ENCODE measurements at places on chromosomes 13 and 19.

DNA sequence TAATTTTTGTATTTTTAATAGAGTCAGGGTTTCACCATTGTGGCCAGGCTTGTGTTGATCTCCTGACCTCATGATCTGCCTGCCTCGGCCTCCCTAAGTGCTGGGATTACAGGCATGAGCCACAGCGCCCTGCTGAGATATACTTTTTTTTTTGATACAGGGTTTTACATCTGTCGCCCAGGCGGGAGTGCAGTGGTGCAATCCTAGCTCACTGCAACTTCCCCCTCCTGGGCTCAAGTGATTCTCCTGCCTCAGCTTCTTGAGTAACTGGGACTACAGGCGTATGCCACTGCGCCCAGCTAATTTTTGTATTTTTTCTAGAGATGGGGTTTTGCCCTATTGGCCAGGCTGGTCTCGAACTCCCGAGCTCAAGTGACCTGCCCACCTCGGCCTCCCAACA, 2.0 kb downstream of the COLGALT1 start:
- no peak for DNase-seq

GRCh38 chr13:80496721-80497397, 155.9 kb upstream of the SPRY2 start:
- no peak for DNase-seq

DNA sequence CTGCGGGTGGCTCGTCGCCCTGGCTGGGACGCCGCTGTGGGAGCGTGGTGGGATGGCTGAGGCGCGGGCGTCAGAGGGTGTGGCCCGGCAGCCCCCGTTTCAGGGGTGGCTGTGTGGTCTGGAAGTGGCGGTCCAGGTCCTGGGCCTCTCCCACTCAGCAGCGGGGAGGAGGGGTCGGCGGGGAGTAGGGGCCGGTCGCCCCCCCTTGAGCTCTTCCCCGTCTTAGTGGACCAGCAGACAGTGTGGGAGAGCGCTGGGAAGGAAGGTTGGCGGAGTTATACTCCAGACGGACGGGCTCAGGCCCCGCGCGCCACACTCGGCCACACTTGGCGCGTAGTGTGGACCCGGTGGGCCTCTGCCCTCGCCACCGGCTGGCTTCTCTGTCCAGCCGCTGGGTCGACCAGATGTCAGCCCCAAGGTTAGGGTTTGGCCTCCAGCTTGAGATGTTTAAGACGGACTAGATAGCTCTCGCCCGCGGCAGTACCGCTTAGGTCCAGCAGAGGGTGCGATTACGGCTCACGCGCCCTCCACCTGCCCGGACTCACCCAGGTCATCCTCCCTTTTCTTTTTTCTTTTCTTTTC, 21.7 kb upstream of the ZNF429 start:
- no peak for DNase-seq

- no peak for DNase-seq
Observed at GRCh38 chr19:54462047-54462654, 1.4 kb downstream of the LENG9 start.

DNA sequence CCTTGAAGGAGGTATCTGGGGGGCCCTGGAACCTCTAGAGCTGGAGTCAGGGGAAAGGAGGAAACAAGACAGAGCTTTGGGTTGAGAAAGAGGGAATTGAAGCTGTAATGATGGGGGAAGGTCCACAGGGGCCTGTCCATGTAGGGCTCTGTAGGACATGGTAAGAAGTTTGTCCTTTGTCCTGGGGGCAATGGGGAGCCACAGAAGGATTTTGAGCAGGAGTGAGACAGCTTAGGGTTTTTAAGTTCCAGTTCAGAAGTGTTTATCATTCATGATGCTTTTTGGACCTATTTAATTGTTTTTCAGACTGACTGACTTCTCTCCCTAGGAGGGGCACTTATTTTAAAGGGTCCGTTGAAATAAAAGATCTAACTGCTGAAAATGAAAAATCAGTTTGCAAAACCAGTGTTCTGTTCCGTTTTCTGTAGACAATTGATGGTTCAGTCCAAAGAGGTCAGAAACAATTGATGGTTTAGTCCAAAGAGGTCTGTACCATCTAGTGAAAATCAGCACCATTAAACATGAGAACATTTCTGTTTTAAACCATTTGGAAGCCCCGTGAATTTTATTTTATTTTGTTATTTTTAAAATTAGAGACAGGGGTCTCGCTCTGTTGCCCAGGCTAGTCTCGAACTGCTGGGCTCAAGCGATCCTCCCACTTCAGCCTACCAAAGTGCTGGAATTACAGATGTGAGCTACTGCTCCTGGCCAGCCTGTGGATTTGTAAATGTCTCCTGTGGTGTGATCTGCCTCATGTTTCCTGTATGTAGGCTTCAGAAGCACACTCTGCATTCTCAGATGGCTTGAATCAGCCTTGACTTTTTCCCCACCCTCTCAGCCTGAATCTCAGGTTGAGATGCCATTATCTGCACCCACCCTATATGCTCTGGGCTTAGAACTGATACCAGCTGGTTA, 8.4 kb downstream of the PLD3 start:
- no peak for DNase-seq

- no peak for DNase-seq
Observed at GRCh38 chr19:23795462-23795861, 36.8 kb upstream of the ZNF681 start.

- DNase-seq = no peak
Observed at GRCh38 chr19:34793565-34793964, 20.6 kb upstream of the ZNF599 start.

DNA sequence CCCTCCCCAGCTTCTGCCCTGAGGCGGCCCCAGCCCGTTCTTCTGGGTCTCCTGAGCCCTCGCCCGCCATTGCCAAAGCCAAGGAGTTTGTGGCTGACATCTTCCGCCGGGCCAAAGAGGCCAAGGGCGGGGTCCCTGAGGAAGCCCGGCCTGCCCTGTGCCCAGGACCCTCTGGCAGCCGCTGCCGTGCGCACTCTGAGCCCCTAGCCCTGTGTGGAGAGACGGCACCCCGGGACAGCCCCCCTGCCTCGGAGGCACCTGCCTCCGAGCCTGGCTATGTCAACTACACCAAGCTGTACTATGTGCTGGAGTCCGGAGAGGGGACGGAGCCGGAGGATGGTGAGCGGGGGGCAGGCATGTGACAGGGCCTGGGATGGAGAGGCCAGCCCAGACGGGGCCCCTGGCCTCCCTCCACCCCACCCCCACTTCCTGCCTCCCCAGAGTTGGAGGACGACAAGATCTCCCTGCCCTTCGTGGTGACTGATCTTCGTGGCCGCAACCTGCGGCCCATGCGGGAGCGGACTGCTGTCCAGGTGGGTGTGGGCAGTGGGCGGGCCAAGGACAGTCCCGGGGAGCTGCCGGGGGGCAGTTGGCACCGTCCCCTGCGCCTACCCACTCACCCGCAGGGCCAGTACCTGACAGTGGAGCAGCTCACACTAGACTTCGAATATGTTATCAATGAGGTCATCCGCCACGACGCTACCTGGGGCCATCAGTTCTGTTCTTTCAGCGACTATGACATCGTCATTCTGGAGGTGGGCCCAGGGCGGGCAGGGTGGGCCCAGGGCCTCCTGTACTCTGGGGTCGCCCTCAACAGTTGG, 7.0 kb downstream of the DCAF15 start:
- DNase-seq = no peak

- DNase-seq = no peak
Observed at GRCh38 chr13:106568299-106569003, 514 bp upstream of the ARGLU1 start.

GRCh38 chr19:31349160-31349881, at the start of gene TSHZ3:
TSHZ3 (minus strand) TSS chr19:31349436; CDS start chr19:31349219, 217 bp downstream.
- DNase-seq = peak; percentile 53

- no peak for DNase-seq
Observed at GRCh38 chr13:23140492-23140891, 40.3 kb upstream of the SGCG start.

GRCh38 chr13:113147206-113147605, 11.2 kb upstream of the PROZ start:
- no peak for DNase-seq

DNA sequence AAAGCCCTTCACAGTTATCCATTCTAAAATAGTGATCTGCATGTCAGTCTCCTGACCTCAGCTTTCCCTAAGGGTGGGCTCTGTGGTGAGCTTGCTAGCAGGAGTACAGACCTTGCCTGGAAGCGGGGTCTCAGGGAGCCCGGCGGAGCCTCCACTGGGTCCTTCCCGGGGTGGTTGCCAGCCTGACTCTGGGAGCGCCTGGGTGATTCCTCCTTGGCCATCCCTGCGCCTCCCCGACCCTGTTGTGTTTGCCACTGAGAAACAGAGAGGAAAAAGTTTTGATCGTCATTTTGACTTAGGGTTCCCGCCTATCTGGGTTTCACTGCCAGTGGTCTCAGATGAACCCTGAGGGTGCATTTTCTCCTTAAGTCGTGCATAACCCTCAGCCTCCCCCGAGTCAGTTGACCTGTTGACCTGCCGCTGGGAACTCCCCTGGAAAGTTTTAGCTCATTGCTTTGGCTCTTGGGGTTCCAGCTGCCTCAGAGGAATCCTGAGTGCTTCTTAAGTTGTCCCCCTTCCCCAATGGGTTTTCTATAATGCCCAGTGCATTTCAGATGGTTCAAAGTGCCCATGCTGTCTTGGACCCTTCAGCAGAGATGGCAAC, 117.8 kb downstream of the RAB20 start:
- no peak for DNase-seq

GRCh38 chr13:102212729-102213128, 189.1 kb downstream of the FGF14 start:
- DNase-seq = no peak

GRCh38 chr13:26710166-26710565, 50.4 kb downstream of the GPR12 start:
- no peak for DNase-seq

DNA sequence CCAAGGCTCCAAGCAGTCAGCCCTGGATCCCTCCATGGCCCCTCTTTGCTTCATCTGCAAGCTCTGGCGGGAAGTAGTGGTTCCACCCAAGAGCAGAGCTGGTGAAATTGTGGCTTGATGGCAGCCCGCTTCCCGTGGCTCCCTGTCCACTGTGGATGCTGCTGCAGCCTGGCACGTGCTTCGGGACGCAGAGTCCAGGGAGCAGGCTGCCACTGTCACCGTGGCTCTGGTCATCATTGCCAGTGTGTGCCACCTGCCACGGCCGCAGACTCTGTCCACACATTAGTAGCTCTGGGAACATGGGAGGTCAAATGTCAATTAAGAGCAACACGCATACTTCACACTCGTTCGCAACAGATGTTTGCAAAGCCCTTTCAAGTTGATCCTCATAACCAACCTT, 40.8 kb upstream of the RNF17 start:
- no peak for DNase-seq

- DNase-seq = no peak
Observed at GRCh38 chr13:32940601-32941000, 75.6 kb upstream of the KL start.

DNA sequence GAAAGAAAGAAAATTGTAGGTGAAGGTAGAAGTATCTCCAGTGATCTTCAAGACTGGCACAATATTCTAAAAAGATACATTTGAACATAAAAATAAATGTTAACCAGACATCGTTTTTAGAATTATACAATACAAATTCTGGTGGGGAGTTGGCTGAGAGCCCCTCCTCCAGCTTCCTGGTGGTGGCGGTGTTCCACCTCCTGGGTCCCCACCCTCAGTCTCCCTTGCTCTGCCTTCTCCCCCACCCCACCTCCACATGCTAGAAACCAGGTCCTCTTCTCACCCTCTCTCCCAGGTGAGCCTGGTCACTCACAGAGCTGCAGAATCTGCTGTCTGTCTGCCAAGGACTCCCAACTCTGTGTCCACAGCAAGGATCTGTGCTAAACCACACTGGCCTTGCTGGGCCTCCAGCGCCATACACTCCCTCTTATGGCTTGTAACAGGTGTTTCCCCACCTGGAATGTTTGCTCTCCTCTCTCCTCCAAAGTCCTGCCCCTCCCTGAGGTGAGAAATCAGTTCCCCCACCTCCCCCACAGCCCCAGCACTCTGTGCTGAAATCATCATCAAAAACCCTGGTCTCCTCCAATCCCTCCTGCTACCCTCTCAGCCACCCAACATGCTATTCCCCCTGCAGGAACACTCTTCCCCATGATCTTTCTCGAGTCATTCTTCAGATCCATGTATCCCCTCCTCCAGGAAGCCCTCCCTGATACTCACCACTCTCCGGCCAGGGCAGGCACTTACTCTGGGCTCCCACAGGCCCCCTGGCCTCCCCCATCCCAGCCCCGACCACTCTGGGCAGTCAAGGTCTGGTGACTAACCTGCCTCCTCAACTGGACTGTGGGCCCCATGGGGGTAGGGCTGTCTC, 20.5 kb upstream of the CYP2S1 start:
- DNase-seq = no peak

DNA sequence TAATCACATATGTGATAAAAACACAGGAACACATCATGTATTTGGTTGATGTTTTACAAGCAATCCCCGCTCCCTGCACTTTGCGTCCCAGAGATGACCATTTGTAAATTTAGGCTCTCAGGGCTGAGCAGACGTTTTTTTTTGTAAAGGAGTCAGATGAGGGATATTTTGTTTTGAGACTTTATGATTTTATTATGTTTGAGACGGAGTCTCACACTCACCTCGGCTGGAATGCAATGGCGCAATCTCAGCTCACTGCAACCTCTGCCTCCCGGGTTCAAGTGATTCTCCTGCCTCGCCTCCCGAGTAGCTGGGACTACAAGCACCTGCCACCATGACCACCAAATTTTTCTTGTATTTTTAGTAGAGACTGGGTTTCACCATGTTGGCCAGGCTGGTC, 1.4 kb downstream of the TLE6 start:
- DNase-seq = no peak

- no peak for DNase-seq
Observed at GRCh38 chr13:110340812-110341444, 33.8 kb downstream of the COL4A2 start.

GRCh38 chr13:104571893-104572229, 1505.6 kb upstream of the SLC10A2 start:
- no peak for DNase-seq

GRCh38 chr19:42053037-42053935, 16.7 kb downstream of the GRIK5 start:
- DNase-seq = no peak

DNA sequence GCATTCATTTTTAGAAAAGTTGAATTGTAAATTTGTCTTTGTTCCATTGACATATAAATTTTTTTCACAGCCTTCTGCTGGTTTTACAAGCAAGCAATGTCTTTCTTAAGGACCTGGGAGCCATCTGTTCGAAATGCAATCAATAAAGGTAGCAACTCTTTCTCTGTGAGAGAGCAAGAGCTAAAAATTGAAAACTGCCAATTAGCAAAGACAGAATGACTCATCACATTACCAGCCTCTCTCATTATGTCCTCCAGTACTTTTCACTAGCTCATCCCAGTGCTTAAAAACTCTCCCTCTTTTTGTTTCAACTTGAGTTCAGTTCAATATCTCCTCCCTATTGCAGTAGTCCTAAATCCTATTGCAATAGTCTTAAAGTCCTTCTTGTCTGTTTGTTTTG, 760.7 kb upstream of the SLITRK6 start:
- no peak for DNase-seq

- no peak for DNase-seq
Observed at GRCh38 chr13:103471896-103472295, 405.7 kb upstream of the SLC10A2 start.

DNA sequence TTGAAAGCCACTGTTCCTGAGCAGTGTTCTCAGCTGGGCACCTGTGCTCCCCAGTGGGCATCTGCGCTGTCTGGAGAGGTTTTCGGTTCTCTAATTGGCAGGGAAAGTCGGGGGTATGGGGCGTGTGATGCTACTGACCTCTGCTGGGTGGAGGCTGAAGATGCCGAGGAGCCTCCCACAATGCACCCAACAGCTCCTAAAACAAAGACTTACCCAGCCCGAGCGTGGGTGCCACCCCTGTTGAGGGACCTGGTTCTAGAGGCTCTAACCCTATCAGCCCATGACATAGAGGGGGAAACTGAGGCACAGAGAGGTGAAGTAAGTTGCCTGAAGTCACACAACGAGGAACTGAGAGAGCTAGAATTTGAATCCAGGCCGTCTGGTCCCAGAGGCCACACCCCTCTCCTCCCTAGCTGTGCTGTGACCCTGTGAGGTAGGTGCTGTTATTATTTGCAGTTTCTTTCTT, 2.3 kb downstream of the SPACA4 start:
- DNase-seq = no peak
